ENCODE measurements at places on chromosomes 16 and 17.

- DNase-seq: no peak
These were observed 65.3 kb downstream of the SLC39A11 start for GRCh38 chr17:73027130-73027741.

DNA sequence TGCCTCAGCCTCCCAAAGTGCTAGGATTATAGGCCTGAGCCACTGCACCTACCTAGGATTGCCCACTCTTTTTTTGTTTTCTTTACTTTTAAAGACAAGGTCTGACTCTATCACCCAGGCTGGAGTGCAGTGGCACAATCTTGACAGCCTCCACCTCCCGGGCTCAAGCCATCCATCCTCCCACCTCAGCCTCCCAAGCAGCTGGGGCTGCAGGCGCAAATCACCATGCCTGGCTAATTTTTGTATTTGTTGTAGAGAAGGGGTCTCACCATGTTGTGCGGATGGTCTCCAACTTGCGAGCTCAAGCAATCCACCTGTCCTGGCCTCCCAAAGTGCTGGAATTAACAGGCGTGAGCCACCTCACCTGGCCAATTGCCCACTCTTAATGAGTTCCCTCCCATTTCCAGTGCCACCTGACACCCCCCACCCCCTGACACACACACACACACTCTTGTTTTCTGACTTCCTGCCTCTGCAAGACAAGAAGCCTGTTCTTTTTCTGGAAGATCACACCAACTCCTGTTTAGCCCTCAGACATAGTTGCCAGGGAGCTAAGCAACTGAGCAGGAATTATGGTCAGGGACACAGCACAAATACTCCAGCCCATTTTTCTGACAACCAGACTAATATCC is 2.6 kb downstream of the OVCA2 start:
- no peak for DNase-seq

DNA sequence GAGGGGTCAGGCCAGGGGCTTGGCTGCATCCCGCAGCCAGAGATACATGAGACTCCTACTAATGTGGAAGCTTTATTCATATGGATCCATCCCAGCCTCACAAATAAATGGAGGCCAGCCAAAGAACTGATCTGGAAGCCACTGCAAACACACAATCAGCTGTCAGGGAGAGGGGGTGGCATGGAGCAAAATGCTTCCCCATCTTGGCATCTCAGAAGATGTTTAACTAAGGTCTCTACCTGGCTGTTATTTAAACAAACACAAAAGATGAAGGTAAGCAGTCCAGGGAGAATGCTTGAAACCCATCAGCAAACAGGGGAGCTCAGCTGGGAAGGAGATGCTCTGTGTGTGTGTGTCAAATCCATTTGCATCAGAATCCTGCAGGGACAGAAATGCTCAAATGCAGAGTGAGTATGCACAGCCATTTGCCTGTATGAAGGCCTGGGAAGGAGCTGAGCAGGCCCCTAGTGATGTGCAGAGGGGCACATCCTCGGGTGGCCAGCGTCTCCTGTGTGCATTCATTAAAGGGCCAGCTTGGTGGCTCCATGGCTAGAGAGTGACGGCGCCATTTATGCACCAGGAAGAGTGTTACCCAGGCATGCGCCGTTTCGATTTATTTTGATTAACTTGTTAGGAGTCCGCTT is 34.2 kb upstream of the IRX3 start:
- no peak for DNase-seq

- DNase-seq: no peak
These were observed 2.2 kb downstream of the RASD1 start for GRCh38 chr17:17493986-17494466.

- DNase-seq: peak; percentile 40
These were observed 11.8 kb downstream of the CSF3 start for GRCh38 chr17:40026816-40027613.

Measured in DMS 273 treated with DMSO at 0.1 percent for 48 hours (cell line).